ENCODE measurements at places on chromosomes 3 and 15.

GRCh38 chr3:147381596-147381995 lies 24.7 kb downstream of the ZIC4 start:
- no peak for DNase-seq

GRCh38 chr3:71271596-71271995 lies 311.9 kb downstream of the FOXP1 start:
- DNase-seq = no peak

GRCh38 chr3:52857864-52858263 lies 23.0 kb upstream of the MUSTN1 start:
- no peak for DNase-seq

- DNase-seq = no peak
These were observed 56.9 kb upstream of the MANF start for GRCh38 chr3:51328206-51328605.

- no peak for DNase-seq
These were observed 18.3 kb downstream of the CPN2 start for GRCh38 chr3:194332858-194333211.

DNA sequence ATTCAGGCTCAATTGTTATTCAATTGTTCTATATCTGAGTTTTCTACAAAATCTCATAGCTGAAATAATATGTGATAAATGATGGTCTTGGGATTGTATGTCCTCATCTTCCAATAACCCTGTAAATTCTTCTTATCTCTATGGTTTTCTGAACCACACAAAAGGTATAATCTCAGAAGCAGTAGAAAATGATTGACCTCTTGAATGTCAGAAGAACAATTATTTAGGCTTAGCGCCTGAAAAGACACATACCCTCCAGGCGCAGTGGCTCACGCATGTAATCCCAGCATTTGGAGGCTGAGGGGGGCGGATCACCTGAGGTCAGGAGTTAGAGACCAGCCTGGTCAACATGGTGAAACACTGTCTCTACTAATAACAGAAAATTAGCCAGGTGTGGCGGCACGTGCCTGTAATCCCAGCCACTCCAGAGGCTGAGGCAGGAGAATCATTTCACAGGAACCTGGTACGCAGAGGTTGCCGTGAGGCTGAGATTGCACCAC lies 288.0 kb upstream of the TBC1D5 start:
- no peak for DNase-seq

GRCh38 chr3:59262076-59262498 lies 212.3 kb upstream of the CFAP20DC start:
- DNase-seq = no peak

GRCh38 chr15:56523521-56523920 lies 58.6 kb upstream of the MNS1 start:
- DNase-seq = no peak

DNA sequence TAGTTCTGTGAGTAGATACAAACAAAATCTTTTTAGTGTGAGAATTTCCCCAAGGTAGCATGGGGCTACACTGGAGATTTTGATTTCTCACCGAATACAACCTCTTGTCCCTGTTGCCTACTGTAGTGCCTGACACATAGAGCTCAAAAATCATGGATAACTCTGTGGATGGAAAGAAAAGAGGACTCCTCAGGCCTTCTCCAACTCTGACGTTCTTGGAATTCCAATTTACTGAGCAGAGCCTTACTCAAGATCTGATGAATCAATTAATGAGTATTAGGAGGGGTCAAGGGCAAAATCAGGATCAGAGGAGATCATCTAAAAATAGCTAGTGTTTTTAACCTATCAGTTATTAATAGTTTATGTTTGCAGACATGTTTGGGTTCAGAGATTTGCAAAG lies 46.7 kb upstream of the PYDC2 start:
- no peak for DNase-seq

GRCh38 chr3:72481542-72481941 lies 366.7 kb downstream of the SHQ1 start:
- no peak for DNase-seq

Data from activated naive CD4-positive, alpha-beta T cell treated with Interleukin-2 at 50 U/mL for 16 hours (primary cell).